ENCODE measurements at places on chromosomes 6 and 20.

- no peak for DNase-seq
Observed at GRCh38 chr6:3345836-3346235, 87.1 kb downstream of the PSMG4 start.

DNA sequence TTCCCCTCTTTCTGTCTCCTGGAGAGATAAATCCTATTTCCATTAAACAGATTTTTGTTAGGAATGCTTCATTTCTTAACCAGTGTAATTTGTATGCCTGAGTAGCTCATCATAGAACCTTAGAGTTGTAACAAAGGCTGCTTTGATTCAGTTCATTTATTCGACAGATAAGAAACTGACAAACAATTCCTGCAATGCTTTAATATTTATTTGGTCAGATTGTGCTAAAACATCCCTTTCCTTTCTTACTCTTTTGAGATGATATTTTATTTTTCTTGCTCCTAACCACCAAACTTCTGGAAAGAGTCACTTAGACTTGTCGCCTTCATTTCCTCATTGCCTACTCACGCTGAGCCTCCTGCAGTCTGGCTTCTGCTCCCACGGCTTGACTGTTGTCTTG, 89.0 kb upstream of the SUPT3H start:
- no peak for DNase-seq

DNA sequence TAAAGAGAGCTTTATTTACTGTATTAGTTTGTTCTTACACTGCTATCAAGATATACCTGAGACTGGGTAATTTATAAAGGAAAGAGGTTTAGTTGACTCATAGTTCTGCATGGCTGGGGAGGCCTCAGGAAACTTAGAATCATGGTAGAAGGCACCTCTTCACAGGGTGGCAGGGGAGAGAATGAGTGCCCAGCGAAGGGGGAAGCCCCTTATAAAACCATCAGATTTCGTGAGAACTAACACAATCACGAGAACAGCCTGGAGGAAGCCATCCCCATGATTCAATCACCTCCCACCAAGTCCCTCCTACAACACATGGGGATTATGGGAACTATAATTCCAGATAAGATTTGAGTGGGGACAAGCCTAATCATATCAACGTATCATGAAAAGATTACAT, 27.2 kb downstream of the ARID1B start:
- no peak for DNase-seq

- no peak for DNase-seq
Observed at GRCh38 chr6:2266031-2266795, 20.8 kb upstream of the GMDS start.

GRCh38 chr6:36805096-36805797, 34.0 kb downstream of the CPNE5 start:
- DNase-seq = no peak

GRCh38 chr20:47800623-47801022, 15.3 kb upstream of the SULF2 start:
- no peak for DNase-seq

GRCh38 chr6:32761072-32761471, 2.3 kb downstream of the HLA-DQB2 start:
- no peak for DNase-seq
